Kidney epithelial cell (primary cell): ENCODE measurements at places on chromosomes 11 and 22.

DNA sequence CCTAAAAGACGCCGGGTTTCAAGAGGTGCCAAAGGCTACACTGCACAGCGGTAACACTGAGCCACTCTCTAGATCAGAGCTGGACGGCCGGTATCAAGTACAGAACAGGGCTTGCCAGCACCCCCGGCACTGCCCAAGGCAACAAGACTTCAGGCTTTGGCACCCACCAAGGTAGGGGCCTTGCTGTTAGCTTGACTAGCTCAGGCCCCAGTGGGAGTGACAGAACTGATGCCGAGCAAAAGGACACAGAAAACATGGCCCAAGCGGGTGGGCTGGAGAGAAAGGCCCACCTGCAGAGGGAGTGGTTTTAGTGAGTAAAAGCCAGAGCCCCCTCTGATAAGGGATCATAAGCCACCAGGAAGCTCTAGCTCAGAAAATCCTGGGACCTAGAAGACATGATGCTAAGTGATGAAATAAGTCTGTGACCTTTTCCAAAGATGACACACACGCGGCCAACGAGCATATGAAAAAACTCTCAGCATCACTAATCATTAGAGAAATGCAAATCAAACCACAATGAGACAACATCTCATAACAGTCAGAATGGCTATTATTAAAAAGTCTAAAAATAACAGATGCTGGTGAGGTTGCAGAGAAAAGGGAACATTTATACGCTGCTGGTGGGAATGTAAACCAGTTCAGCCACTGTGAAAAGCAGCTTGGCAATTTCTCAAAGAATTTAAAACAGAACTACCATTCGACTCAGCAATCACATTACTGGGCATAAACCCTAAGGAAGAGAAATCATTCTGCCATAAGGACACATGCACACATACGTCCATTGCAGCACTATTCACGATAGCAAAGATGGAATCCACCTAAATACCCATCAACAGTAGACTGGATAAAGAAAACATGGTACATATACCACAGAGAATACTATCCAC is 12.9 kb downstream of the EHD1 start:
- no peak for DNase-seq

DNA sequence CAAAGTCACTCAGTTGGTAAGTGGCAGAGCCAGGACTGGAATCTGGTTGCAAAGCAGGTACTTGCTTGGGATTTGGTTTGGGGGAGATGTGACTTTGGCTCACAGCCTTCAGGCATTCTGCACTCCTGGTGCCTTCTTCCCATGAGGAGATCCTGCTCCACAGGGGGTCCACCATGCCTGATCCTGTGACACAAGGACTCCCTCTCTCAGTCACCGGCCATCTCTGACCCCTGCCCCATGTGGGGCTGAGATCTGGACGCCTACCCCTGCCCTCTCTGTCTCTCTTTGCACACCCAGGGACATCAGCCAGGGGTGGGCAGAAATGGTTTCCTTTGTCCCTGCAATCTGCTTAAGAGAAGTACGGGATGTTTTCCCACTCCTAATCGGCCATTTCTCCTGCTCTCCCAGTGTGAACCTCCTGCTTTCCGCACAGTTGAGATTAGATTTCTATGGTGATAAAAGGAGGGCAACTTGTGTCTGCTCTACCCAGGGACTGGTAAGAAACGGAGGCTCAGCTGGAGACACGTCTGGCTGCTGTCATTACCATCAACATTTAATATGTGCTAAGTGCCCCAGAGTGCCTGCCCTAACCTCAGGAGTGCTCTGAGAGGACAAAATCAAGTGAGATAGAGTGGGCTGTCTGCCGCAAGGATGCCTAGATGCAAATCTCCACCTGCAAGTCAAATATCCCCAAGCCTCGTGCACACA is 11.1 kb upstream of the FXYD6 start:
- no peak for DNase-seq

DNA sequence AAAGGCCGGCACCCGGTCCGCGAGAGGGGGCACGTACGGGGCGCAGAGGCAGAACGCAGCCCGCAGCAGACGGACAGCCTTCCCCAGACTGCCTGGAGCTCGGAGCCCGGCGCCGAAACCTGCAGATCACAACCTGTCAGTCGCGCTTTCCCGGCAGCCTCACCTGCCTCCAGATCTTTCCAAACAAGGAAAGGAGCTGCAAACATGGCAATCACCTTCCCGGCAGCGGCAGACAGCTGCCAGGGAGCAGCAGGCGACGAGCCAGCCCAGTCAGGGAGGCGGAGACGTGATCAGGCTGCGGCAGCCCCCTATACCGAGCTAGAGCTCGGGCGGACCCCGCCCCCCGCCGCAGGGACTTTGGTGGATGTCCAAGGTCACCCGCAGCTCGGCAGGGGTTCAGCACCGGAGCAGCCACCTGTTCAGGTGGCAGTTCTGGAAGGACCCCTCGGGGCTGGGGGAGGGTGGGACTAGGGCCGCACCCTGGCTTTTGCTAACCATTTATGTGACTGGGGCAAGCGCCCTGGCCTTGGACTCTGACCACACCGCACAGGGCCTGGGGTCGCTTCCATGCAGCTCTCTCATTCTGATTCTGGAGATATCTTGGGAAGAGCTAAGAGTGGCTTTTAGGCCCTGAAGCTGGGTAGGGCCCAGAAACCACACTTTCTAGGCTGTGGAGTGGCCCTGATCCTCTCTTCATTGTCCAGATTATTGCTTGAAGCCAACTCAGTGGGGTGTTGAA is 143.8 kb downstream of the NECTIN1 start:
- DNase-seq: no peak

DNA sequence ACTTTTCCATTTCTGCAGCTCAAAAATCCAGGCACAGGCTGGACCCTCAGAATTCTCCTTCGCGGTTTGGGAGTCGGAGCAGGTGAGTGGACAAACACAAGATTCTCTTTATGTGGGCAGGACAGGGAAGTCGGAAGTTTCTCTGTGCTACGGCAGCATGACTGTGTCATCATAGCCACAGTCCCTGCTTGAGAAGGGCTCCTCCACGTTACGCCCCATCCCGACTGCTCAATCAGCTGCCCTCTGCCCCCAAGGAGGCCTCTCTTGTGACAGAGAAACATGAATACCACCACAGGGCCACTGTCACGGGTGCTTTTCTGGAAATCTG is 89.0 kb upstream of the SHISAL1 start:
- DNase-seq: no peak
